ENCODE measurements at places on chromosomes 3 and 15.

DNA sequence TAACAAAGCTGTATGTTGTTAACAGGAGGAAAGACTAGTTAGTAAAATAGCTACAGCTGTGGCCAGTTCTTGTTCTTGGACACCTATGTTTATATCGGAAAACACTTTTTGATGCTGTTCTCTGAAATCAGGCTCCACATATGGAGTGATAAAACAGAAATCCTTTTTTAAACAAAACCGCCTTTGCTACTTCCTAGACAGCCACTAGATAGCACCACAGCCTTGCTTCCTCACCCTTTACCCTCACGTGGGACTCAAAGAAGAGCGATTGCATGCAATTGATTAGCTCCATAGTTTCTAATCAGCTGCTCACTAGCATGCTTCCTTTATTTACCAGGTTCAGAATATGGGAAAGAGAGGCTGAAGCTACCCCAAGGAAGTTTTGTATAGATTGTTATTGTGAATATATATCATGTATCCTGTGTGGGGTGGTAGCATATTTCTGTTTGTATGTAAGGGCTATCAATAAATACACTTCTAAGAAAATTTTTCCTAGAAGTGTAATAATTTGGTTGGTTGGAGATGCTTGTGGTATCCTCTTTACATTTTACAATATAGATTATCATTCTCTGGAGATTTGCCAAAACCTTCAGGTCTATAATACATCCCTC, 4.3 kb upstream of the MTFMT start:
- DNase-seq, result peak; percentile 37

DNA sequence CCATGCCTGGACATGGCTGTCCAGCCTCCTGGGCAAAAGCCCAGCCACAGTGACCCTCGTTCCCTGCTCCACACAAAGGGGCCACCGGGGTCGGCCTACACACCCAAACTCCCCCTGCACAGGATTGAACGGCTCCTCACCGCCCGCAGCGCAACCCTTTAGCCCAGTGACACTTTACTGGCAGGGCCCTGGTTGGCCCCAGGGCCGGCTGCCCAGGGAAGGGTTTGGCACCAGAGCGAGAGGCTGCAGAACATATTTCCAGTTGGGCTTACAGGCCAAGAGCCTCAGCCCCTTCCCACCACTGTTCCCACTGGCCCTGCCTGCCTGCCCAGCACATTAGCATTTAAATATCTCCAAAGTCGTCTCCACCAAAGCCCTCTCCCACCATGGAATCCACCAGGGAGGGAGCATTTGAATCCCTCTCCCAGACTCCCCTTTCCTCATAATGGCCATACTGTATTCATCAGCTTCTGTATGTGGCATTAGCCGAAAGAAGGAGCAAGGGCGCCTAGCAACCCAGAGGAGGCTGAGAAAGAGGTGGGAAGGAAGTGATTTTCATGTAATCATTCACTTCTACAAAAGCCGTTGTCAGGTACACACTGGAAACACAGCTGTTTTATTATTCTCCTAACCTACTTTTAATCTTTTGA, 85.4 kb downstream of the SLC6A11 start:
- no peak for DNase-seq

DNA sequence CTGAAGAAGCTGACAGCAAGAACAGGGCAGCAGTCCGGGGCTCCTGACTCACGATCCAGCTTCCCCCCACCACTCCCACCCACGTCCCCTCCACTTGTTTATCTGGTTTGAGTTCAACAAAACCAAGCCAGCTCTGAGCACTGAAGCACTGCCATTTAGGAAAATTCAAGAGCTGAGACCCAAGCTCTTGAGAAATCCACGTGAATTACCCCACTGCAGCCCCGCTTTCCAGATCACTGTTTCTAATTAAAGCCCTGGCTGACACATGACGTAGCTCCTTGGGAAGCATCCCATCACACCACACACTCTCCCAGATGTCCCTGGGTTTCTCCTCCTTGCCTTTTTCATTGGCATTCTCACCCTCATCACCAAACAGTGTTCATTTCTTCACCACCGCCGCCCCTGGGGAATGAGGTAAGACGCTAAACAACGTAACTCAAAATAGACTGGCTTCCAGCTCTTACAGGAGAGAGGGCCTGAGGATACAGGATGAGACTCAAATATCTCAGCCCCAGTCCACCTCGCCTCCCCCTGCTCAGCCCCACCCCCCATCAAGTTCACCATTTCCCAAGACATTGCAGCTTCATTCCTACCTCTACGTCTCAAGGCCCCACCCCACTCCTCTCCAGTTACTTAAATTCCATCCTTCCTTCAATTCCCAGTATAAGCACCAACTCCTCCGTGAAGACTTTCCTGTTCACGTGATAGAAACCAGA, 95.4 kb downstream of the SRGAP3 start:
- DNase-seq, result no peak

- no peak for DNase-seq
Observed at GRCh38 chr15:38017721-38018120, 83.3 kb downstream of the TMCO5A start.

GRCh38 chr15:92906563-92907081, 6.5 kb downstream of the CHD2 start:
- no peak for DNase-seq

- DNase-seq, result no peak
Observed at GRCh38 chr15:88835646-88836045, 32.4 kb downstream of the ACAN start.

DNA sequence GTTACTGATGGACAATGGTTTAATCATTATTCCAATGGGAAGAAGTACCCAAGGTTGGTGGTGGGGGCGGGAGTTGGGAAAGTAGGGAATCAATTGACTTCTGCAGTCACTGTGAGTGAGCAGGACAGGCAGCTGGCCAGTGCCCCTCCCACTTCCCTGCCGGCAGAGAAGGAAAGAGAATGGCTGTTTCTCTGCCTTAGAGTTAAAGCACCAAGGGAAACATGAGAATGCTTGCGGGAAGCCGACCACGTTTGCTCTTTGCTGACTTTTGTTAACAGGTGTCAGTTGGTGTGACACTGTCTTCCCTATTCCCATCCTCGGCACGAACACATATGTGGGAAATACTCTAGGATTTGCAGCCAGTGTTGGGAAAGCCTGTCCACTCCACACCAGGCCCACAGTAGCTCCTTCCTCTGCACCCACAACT, 33.5 kb upstream of the MFSD1 start:
- no peak for DNase-seq

DNA sequence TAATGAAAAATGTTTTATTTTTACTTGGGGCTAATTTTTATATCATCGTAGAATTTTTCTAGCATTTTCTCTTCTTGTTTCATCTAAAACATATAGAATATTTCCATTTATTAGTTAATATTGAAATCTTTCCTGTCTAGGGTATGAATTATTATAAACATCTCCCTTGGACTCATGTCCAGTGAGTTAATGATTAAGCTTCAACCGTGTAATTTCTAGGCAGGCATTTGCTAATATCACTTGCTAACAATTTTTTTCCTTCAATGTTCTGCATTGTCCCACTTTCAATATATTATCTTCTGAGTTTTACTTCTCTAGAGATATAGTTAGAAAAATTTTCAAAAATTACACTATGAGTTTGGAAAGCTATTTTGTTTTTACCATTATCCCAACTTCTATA, 1371.6 kb upstream of the EPHA6 start:
- no peak for DNase-seq

DNA sequence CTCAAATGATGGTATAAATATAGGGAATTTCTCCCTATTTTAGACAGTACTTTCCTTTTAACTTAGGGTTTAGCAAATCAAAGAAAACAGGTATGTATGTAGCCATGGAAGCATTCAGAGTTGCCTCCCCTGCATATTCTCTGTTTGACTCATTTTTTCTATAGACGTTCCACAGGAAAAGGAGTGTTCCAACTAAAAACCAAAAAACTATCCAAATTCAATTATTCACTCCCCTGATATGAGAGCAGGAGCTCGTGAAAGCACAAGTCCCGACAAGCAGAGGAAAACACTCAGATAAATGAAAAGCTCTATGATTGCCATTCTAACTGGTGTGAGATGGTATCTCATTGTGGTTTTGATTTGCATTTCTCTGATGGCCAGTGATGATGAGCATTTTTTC, 119.5 kb downstream of the FRMD5 start:
- peak; percentile 24 for DNase-seq

DNA sequence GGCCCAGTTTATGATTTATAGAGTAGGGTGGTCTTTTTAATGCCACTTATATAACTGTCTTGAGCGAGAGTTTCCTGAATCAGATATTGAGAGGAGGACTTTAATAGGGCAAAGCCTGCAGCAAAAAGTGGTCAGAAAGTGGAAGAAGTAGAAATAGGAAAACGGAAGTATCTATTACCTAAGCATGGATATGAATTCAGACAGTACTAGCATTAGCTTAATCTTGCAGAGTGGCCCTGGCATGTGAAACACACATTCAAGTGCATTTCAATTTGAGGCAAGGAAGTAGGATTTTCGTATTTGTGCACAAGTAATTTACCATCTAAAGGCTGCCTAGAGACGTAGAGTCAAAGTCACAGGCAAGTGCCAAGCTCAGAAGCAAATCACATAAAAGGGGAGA, 622.3 kb downstream of the DIPK2A start:
- no peak for DNase-seq

DNA sequence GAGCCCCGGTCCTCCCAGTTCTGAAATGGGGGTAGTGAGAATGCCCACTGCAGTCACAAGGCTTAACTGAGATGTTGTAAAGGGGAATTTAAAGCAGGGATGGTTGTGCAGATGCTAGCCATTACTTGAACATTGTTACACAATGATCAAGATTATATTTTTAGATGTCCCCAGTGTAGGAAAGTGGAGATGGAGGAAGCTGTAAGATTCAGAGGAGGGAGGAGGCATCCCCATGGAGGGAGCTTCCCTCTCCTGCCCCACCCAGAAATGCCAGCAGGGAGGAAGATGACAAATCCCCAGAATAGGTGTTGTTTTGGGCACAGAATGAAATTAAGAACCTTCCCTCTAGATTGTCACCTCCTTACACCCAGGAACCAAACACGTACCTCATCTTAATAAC, 46.1 kb downstream of the EFCAB12 start:
- no peak for DNase-seq

DNA sequence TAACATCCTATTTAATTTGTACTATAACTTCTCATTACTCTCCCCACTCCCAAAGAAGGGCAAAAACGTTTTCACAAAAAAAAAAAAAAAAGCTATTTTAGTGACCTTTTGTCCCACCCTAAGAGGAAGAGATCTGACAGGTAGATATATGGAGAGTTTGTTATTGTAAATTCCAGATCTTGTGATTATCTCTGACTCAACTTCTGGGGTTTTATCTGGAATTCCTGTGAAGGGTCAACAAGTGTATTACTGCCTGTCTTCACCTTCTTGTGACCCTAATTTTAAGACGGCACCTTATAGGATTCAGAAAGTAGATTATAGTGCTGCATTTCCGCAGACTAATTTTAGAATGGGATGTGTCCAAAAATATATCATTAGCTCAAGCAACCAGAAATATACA, 205.9 kb upstream of the CDIN1 start:
- DNase-seq, result no peak

- no peak for DNase-seq
Observed at GRCh38 chr3:178117641-178118040, 418.6 kb upstream of the KCNMB2 start.

GRCh38 chr15:37218351-37218916, 118.1 kb upstream of the MEIS2 start:
- no peak for DNase-seq

DNA sequence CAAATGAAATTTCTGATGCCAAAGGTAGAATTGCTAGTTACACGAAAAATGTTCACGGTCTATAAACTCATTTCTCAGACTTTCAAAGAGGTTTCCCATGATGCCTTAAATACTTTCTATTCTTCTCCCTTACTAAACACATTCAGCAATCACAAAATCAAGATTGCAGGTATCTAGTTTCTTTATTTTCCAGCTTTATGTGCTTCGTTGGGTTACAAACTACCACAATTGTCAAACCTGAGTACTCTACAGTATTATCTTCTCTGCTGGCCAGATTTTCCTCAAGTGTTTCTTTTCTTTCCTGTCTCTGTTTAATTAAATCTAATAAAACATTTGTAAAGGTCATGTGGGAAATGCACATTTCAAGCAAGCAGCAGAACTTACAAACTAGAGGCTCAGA, 201.8 kb upstream of the ZNF385D start:
- DNase-seq, result no peak

DNA sequence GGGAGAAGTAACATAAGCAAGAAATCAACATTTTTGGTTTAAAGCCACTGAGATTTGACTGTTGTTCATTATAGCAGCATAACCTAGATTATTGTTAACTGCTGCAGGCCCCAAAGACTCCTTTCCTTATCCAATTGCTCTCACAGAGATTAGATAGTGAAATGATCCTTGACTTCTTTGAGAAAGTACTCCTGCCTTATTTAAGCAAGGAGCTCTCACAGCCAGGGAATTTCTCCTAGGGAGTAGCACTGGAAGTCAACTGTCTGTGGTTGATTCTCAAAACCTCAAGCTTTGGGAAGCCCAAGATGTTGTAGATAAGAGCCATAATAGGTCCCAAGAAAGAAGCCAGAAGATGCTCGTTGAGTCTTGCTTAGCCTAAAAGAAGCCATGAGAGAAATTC, 151.8 kb upstream of the TSC22D2 start:
- no peak for DNase-seq

- no peak for DNase-seq
Observed at GRCh38 chr3:172859041-172859440, 108.5 kb downstream of the ECT2 start.

- DNase-seq, result no peak
Observed at GRCh38 chr3:70899816-70900215, 587.4 kb upstream of the MDFIC2 start.

DNA sequence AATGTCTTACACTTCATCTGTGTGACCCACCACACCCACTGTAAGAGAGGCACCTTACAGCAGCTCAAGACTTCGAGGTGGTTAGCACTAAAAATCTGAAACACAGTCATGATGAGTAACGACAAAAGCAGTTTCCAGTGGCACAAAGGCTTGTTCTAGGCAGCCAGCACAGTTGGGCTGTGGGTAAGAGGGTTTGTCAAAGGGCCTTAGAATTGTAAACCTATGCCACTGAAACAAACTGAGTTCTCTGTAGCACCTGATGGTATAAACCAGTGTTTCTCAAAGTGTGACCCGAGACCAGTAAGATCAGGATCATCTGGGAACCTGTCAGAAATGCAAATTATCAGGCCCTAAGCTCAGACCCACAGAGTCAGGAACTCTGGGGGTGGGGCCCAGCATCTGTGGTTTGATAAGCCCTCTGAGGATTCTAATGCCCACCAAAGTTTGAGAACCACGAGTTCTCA, 36.5 kb downstream of the DAPK2 start:
- no peak for DNase-seq

DNA sequence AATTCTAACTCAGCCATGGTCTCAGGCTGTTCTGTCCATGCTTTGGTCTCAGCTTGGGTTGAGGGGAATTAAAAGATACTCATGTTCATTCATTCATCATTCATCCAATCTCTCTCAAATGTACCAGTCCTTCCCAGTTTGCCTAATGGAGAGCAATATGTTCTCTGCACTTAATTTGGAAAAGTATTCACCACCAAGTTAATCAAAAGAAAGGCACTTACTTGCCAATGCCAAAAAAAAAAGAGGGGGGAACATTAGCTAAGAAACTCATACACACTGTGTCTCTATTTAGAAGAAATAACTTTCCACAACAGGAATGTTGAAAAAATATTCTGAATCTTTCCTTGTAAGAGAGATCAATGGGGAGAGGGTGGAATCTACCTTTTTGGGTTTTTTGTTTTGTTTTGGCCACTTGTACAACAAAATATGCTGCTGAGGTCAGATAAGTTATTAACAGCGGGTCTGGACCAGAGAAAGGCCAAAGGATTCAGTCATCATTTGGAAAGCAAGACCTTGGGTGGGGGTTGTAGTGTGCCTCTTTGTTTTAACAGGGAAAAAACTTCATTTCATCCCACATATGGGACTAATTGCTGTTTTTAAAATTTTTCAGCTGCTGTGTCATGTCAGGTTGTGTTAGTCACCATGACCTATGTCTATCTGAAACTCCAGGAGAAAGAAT, 152.3 kb downstream of the FBN1 start:
- no peak for DNase-seq
